ENCODE measurements at places on chromosomes 11 and 22.
A peak's percentile ranks its signal among the peaks of the same experiment; 100 is the strongest.

DNA sequence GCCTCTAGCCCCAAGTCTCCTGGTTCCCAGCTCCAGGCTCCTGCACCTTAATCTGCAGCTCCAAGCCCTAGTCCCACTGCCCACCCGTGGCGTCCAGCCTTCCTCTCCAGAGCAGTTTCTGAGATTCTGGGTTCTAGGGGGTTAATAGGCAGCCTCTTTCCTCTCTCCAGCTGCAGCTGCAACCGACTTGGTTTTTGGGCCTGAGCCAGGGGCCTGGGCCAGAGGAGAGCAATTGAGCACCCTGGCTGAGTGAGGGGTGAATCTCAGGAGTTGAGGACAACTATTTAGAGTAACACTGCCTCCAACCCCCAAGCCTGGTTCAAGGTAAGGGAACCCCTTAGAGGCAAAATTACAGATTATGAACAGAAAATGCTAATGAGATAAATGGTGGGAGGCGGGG, 9.0 kb upstream of the CHRM1 start:
- no peak for DNase-seq

GRCh38 chr22:40953471-40953870, 2.3 kb downstream of the RBX1 start:
- no peak for DNase-seq

DNA sequence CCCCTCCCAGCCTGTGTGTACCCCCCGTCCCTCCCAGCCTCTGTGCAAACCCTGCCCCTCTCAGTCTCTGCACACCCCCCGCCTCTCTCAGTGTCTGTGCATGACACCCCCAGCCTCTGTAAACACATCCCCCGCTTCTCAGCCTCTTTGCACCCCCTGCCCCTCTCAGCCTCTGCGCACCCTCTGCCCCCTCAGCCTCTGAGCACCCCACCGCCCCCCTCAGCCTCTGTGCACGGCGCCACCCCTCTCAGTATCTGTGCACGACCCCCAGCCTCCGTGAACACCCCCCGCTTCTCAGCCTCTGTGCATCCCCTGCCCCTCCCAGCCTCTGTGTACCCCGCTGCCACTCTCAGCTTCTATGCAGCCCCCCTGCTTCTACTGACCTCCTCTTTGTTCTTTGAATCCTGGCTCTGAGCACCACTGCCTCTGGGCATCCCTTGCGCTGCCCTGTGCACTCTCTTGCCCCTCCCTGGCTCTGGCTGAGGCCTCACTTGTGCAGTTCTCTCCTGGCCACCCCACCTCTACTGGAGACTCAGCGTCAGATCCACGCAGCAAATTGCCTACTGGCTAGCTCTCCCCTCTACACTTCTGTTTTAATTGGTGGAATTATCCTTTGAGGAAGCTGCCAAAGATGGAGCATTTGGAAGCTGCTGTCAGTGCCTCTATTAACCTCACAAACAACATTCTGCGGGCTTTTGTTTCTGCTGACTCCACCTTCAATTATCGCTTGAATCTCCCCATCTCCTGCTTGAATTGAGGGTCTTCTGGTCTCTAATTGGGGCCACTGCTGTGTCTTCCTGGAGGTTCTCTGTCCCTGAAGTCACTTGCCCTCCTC, 838.6 kb downstream of the TBC1D22A start:
- no peak for DNase-seq

DNA sequence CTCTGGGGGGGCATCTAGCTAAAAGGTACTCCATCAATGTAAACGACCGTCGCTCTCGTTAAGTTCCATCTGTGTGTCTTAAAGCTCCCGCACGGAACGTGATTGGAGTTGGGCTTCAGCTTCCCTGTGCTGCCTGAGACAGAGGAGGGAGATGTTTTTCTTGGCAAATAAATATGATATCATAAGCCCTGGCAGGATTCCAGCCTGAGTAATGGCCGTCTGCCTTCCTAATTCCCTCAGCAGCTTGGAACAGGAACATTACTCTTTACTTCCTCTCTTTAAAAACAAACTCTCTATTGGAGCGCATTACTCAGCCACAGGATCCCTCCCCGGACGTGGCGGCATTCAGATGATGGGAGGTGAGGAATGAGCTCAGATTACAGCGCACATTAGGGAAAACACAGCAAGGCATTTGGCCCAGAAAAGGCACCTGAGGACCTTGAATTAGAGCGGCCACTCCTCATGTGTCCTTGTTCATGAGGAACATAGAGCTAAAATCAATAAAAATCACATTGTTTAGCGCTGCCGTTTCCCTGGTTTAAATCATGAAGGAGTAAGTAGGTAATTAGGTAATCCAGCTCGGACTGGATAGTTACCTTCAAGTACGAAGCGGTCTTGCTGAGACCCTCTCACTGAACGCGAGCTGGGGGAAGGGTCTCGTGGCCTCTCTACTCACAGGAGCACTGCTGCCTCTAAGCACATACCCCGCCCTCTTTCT, 230.4 kb downstream of the ST3GAL4 start:
- DNase-seq = no peak

DNA sequence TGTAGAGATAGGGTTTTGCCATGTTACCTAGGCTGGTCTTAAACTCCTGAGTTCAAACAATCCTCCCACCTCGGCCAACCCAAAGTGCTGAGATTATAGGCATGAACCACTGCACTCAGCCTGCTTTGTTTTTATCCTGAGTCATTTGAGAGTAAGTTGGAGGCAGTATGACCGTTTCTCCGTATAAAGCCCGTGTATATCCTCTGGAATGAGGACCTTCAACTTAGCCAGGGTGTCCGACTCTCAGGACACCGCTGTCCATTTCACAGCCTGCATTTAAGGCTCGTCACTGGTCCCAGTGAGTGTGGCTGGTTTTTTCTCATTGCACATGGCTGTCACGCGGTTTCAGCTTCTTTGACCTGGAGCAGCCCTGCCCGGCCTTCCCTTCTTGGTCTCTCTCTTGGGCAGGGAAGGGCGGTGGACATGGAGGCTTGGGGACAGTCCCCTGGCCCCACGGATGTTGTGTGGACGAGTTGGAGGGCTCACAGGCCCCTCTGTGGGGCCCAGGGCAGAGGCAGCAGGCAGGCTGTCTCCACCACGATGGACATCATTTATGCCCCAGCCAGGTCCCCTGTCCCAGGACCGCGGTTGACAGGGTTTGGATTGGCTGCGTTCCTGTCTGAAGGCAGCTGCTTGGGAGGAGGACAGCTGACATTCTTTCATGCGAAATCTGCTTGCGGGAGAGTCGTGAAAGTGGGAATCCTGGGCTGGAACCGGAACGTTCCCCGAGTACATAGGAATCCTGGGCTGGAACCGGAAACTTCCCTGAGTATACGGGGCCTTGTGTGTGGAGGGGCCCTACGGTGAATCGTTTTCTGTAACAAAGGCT, 93.3 kb downstream of the KCNQ1 start:
- DNase-seq = no peak

DNA sequence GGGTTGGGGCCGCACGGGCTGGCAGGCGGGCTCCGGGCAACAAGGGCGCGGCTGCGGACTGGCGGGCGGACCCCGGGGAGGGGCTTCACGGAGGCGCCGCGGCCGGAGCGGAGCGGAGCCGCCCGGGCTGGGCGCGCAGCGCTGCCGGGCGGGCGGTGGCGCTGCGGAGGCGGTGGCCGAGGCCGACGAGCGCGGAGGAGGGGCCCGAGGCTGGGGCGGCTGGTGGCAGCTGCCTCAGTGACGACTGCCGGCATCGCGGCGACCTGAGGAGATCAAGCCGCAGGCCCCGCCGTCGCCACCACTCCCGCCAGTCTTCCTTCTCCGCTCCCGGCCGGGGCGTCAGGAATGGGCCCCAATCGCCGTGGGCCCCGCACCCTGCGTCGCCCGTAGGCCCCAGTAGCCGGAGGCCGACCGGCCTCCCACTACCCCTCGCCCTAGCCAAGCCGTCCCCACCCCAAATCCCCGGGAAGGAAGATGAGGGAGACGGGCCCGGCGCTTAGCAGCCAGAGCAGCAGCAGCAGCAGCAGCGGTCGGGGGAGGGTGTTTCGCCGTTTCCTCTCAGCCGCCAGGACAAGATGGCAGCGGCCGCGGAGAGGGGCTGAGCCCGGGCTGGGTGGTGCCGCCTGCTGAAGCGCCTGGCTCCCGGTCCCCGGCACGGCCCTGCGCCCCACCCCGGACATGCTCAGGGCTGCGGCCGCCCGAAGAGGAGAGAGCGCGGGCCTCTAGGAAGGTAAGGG, at the start of gene HIPK3:
TSS of gene HIPK3 (plus strand) at position 222 of the 737 bp plus-strand sequence.
- DNase-seq = no peak

DNA sequence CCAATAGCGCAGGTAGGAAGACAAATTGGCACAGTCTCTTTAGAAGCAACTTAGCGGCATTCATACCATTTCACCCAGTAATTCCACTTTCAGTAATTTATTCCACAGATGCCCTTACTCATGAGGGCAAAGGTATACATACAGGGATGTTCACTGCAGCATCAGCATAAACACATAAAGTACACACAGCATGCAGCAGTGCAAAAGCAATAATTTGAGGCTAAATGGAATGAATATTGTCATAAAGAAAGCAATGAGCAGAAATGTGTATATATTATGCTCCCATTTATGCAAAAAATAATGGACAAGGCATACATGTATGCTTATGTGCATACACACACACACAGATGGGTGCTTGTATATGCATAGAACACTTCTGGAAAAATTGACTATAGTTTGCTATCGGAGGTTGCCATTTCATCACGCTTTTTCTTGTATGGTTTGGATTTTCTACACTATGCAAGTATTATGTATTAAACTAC, 50.2 kb downstream of the TECTA start:
- no peak for DNase-seq

DNA sequence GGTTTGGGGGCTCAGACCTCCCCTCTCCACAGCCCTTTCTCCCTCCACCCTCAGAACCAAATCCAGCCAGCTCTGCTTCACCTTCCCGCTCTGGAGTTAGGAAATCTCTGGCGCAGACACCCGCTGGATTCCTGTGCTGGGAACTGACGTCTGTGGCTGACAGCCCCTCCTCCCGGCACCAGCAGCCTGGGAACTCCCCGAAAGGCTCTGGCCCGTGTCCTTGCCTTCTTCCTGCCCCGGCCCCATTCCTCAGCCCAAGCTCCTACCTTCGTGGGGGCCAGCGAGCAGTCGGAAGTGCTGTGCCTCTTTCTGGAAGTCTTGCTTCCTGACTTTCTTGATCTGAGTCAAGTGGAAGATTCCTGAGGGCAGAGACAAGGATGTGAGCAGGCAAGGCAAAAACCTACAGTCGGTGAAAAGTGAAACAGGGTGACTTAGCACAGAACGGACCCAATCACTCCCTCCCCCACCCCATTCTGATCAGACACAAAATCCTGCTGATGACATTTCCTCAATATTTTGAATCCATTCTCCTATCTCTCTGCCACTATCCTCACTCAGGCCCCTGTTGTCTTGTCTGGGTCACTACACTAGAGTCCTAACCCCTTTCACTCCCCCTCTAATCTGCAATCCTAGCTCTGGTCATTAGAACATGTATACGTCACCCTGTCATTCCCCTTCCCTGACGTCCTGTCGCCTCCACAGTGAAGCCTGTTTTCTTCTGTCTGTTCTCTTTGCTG, 34.1 kb downstream of the CHRDL2 start:
- no peak for DNase-seq

DNA sequence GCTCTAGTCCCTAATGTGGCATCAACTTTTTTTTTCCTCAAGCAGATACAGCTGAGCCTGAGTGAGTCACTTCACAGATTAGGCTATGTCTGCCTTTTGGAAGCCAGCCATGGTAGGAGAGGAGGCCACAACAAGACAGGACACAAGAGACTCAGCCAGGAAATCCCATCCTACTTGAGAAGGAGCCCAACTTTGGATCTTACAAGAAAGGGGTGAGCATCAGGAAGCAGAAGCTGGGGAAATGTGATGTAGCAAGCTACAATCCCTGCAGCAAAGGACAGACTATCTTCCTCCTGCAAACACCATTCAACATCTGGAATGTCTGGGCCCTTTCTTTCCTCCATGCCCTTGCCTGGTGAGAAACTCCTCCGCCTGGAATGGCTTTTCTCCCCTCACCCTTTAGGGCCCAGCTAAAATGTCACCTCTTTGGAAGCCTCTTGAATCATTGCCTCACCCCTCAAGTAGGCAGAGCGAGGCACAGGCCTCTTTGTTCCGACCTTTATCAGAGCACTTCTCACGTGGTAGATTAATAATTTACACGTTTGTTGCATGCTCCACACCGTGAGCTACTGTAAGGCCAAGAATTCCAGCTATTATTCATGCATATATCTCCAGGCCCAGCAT, 156.4 kb upstream of the PITPNB start:
- DNase-seq = no peak

- no peak for DNase-seq
Measured at GRCh38 chr11:120839846-120840402, 184.0 kb upstream of the TBCEL start.

DNA sequence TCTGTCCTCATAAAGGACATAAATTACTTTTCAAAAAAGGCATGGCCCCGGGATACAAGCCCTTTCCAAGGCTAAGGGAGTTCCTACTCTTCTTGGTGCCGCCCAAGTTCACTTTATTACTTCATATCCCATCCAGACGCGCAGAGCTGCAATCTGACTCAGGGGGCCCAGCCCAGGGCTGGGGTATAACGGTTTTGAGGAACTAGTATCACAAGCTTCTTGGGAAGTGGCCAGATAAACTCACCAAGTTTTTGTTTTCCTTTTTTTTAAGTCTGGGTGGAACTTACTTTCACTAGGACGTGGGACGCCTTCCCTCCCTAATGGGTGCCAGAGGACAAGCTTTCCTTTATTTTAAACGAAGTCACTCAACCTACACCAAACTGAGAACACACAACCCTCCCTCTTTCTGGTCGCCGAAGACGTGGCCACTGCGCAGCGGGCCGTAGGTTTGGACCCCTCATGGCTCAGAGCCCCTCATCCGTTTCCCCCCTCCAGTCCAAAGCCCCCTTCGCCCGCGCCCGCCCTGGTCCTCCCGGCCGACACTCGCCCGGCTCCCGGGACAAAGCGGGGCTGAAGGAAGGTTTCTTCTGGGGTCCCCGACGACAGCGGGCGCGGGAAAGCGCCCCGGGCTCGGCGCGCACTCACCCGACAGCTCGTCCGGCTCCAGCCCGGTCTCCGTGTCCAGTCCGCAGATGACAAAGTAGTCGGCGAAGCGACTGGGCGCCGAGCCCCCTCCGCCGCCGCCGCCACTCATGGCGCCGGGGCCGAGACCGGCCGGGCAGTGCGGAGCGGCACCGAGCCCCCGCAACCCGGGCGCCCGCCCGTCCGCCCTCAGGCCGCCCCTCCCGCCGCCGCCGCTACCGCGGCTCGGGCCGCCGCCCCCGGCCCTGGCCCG, 587 bp downstream of the DENND5A start:
- peak; percentile 84 for DNase-seq

DNA sequence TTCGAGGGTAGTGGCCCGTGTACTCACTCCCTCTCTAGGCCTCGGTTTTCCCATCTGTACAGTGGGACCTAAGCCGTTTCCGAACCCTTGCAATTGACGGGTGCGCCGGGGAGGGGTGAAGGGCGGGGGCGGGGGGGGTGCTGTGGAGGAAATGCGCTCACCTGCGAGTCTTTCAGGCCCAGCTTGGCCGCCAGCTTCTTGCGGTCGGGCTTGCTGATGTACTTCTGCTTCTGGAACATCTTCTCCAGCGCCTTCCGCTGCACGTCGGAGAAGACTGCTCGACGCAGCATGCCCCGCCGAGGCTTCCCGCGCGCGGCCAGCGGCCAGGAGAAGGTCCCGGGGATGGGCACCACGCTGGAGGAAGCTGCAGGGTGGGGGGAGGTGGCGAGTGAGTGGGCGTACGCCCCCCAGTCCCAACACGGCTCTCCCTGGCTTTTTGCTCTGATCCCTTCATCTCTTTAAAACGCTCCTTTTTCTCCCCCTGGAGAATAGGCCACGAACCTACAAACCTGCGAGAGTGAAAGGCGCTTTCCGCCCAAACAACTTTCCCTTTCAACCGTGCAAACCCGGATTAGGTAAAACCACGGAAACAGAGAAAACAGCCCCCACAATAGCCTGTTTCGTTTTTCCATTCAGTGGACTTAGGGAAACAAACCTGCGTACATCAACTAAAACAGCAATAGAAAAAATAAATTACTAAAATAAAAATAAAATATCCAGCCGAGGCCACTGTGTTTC, 3.2 kb downstream of the DBX1 start:
- DNase-seq = no peak

Data from SIG-M5 (cell line).